ENCODE measurements at places on chromosomes 7 and 10.
A peak's percentile ranks its signal among the peaks of the same experiment; 100 is the strongest.

GRCh38 chr10:99975106-99975829, 34.5 kb downstream of the DNMBP start:
- no peak overlapping the region for H3K4me3 ChIP-seq
- DNase-seq: no peak
- no peaks in the 10 kb centered on the region for H3K4me1 ChIP-seq
- H3K27me3 ChIP-seq: no peaks in the 10 kb centered on the region

DNA sequence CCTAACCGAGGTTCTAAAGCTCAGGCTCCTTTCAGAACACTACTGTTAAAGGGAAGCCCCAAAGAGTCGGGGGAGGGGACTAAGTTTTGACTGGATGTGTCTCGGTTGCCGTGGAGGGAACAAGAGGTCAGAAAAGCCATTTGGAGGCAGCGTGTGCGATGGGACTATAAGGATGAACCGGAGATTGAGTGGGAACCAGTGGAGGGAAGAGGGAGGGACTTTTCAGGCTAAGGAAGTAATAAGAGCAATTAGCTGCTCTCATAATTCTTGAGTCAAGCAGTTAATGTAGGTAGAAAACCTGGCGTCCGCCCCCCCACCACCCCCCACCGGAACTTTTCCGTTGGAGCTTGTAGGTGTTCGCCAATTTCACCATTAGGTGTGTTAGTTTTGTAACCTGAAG, 491 bp upstream of the AKAP9 start:
- peak overlapping the region; percentile 95 for H3K27ac ChIP-seq
- H3K27me3 ChIP-seq: no peaks in the 10 kb centered on the region
- peak; percentile 38 for DNase-seq

DNA sequence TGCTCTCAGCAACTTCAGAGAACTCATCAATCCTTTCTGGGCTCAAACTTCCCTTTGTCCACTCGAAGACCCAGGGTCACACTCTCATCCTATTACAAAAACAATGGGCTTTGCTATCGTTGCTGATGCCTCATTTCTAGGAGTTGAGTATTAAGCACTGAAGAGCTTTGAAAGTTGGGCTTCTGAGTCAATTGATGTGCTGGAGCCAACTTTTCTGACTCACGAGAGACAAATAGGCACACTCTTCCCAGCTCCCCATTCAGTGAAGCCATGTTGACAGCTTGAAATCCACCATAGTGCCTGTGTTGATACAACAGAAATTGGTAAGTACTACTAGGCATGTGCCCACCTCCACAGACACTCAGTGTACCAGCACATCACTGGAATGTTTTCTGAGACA, 97.5 kb upstream of the PRSS58 start:
- H3K4me1 ChIP-seq: no peaks in the 10 kb centered on the region

DNA sequence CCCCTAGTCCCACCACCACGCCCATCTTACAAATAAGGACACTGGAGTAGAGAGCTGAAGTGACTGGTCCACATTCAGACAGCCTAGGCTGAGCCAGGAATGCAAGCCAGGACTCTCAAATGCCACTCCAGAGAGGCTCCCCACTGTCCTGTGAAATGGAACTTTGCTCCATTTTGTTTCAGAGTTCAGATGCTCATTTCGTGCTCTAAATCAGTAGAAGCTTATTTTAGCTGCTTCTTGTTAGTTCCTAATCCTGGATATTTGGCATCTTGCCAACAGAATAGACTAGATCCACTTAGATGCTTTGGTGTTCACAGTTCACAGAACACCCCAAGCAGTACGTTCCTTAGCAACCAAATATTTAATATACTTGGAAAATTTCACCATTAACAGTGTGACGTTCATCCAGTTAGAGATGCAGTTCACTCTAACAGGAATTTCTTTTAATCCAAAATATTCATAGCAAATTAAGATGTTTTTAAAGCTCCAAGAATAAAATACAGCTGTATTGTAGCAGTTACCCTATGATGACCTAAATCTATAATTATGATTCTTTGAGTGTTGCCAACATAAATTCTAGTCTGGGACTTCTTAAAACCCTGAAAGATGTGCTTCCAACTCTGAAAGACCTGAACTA, 7.3 kb downstream of the MMP21 start:
- H3K36me3 ChIP-seq: no peaks in the 10 kb centered on the region
- no peaks in the 10 kb centered on the region for H3K4me1 ChIP-seq
- no peaks in the 10 kb centered on the region for H3K27me3 ChIP-seq

DNA sequence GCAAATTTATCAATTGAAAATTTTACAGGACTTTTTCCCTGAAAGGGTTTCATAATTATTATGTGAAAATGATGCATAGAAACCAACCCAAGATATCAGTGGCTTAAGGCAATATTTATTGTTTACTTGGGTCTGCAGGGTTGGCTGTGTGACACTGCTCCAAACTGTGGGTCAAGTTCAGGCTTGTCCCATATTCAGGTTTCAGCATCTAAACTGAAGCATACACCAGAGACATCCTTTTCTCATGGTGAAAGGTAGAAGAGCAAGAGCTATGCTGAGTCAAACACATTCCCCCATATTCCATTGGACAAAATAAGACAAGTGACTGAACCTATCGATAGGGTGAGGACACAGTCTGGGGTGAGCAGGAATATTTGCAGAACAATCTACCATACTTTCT, 110.9 kb downstream of the MAPK8 start:
- H3K4me1 ChIP-seq: no peaks in the 10 kb centered on the region
- no peak overlapping the region for H3K27ac ChIP-seq
- H3K4me3 ChIP-seq: no peak overlapping the region

GRCh38 chr7:46939089-46939488, 642.8 kb downstream of the TNS3 start:
- no peak overlapping the region for H3K27ac ChIP-seq
- H3K27me3 ChIP-seq: no peaks in the 10 kb centered on the region
- DNase-seq: no peak
- H3K36me3 ChIP-seq: no peaks in the 10 kb centered on the region
- H3K4me1 ChIP-seq: no peaks in the 10 kb centered on the region
- no peak overlapping the region for H3K4me3 ChIP-seq

Data from uterus (tissue), 4 donors.